NCI-H748 treated with DMSO at 0.1 percent for 48 hours (cell line): ENCODE measurements at places on chromosomes 3 and 15.

DNA sequence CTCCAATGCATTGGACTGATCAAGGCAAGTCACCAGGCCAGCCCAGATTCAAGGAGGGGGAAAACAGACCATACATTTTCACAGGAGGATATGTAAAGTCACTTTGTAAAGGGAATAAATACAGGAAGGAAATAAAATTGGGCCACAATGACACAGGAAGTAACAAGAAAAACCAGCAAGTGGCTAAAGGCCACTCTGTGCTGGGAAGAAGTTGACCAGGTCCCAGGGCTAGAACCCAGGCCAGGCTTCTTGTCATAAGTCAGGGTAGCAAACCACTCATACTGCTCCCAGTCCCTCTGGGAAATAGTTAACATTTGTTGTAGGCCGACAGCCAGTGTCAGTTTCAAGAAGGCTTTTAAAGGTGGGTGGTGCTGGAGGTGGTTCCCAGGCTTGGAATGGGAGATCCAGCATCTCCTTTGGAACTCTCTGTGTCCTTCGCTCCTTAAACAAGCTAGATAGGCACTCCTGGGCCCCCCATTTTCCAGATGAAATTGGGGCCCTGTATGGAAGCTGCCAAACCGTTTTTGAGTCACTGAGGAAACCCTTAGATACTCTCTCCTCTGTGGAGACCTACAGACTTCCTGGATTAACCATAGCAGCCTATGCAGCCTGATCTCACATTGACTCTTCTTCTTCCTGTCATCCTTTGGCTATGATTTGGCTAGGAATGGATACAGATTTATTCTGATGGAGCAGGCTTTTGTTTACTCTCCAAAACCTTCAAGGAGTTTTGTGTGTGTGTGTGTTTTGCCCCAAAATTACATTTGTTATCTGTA, 14.7 kb upstream of the EDC3 start:
- no peak for DNase-seq

DNA sequence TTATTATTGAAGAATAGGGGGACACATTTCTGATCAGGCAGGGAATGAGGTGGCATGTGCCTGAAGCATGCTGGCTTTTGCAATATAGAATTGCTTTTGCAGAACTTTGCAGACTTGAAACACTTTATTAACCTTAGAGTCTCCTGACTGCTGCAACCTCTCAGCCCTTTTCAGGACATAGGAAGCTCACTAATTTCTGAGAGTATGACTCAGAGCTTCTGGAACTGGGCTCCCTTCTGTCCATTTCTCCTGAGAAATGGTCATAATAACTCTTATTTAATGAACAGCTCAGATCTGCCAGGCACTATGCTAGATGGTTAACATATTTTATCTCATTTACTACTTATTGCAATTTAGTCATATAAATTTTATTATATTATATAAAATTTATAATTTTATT, 38.6 kb upstream of the DGKG start:
- DNase-seq, result no peak

GRCh38 chr15:62781081-62781497, 261.5 kb upstream of the TPM1 start:
- no peak for DNase-seq

GRCh38 chr3:55244247-55244646, 242.9 kb downstream of the WNT5A start:
- peak; percentile 94 for DNase-seq

- peak; percentile 70 for DNase-seq
These were observed 187.1 kb downstream of the PDE8A start for GRCh38 chr15:85168642-85169173.

DNA sequence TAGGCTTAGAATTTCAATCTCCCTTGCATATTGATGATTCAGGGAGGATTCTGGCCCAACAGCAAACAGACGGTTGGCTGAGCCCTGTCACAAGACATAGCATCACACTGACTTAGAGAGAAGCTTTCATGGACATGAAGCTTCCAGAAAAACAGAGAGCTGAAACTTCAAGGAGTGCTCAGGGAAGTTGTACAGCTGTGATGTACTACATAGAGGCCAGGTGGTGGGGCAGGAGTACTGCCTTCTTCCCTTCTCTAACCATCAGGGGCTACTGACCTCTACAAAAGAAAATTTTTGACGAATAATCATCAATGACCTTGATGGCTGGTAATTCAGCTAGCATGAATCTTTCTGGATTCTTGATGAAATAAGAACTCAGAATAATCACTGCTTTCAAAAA, 378.5 kb downstream of the ERC2 start:
- DNase-seq, result no peak

DNA sequence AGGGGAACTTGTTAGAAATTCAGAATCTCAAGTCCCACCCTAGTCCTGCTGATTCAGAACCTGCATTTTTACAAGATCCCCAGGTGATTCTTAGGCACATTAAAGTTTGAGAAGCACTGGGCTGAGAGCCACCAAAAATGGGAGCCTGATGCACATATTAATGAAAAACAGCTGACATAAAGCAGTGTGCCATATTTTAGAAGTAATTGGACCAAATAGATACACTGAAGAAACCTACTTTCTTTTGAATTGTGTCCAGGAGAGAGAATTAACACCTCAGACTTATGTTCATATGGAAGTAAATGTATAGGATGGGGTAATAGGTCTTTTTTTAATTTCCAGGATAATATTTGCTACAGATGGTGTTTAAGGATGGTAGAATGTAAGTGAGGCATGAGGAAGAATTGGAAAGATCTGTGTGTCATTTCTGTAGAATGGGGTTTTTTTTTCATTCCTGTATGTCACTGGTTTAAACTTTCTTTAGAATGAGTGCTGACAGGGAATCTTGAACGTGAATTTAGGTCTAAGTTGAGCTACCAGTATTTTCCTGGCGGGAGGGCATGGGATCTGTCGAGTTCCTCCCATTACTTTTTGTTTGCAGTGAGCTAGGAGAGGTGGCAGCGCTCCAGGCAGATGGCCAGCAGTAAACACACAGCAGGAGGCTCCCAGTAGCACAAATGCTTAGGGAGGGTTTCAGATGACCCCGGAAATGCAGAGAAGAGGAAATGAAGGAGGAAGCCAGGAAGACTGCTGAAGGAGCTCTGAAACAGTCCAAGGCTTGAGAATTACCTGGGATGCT, 185.6 kb downstream of the PLCL2 start:
- DNase-seq, result peak; percentile 21

- DNase-seq, result no peak
These were observed 15.9 kb downstream of the ARHGAP31 start for GRCh38 chr3:119310071-119310470.

DNA sequence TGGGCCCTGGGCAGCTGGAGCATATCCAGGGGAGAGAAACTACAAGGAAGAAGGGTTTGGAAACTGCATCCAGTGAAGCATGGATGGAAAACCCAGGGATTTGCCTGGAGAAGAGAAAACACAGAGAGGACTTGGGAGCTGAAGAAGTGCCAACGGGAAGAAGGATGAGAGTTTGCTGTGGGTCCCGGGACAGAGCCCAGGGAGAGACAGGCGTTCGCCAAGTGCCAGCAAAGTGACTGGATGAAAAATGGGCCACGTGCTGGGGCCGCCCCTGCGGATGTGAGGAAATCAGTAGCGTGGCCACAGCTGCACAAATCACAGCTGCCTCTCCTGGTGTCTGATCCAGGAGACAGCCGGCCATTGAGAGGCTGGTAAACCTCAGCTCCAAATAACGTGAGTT, 70.4 kb downstream of the HES1 start:
- no peak for DNase-seq

GRCh38 chr15:40233727-40234577, 4.9 kb upstream of the PAK6 start:
- DNase-seq, result no peak

GRCh38 chr15:56798639-56799038, 65.3 kb upstream of the ZNF280D start:
- no peak for DNase-seq

DNA sequence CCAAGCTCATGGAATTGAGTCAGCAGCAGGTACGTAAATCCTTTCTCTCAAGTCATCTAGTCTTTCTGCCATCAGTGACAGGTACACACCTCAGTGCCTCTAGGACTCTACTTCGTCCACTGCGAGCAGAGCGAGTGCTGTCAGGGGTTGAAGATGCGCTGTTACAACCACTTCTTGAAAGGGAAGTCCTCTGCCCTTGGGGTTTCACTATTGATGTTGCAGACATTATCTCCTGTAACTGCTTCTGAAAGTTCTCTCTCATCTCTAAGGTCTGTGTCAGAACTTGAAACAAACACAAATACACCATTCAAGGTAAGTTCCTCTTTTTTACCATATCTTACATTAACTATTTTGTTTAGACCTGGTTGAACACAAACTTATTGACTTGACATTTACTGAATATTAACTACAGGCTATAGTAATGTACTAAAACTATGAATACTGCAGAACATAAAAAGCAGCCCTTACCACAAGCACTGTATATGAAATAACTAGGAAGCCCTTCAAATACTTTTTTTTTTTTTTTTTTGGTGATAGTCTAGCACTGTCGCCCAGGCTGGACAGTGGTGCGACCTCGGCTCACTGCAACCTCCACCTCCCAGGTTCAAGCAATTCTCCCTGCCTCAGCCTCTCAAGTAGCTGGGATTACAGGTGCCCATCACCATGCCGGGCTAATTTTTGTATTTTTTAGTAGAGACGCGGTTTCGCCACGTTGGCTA, 41.5 kb downstream of the TOPBP1 start:
- no peak for DNase-seq

DNA sequence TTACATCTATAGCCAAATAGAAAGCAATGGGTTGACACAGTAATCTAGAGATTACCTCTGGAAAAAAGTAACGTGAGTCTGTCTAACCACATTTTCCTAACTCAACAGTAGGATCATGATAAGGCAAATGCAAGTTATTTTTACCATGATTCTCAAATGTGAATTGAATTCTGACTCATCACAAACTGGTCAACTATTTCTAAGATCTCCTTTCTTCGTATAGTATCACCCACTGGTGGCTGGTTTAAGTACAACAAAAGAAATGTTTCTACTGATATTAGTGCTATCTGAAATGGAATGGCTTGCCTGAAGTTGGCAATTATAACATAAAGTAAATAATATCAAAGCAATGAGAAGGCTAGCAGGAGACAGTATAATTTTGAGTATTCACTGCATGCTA, 102.2 kb downstream of the ABI3BP start:
- no peak for DNase-seq

GRCh38 chr15:72227192-72227586, 3.8 kb downstream of the PKM start:
- DNase-seq, result no peak

- no peak for DNase-seq
These were observed 16.1 kb upstream of the LYSMD4 start for GRCh38 chr15:99749386-99749785.

DNA sequence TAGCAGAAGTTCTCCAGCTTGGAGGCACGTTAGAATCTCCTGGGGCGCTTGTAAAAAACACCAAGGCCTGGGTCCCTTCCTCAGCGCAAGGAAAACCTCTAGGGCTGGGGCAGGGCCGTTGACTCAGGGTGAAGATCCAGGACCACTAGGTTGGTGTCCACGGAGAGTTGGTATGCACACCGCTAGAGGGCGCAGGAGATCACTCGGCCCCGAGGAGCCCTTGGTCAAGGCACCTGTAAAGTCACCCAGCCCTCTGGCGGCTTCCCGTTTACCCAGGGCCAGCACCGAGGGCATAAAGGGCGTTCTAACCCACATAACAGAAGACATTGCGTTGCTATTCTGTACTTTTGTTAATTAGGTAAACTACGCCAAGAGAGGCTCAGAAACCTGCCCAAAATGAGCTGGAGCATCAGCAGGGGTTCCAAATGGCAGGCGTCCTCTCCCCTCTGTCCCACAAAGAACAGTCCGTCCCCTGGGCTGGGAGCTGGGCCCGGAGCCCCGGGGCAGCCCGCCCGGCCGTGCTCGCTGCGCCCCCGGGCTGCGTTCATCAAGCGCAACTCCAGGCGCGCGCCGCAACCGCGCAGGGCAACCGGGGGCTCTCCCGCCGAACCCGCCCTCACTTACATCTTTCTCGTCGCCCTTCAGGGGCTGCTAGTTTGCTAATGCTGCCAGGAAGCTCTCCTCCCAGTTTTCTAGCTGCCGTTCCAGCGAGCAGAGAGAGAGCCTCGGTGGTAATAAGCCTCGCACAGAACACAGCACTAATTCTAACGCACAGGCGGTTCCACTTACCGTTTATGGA, 332.1 kb downstream of the ARRDC4 start:
- DNase-seq, result peak; percentile 24

- DNase-seq, result no peak
These were observed 6.8 kb upstream of the LDHAL6B start for GRCh38 chr15:59199626-59200465.

DNA sequence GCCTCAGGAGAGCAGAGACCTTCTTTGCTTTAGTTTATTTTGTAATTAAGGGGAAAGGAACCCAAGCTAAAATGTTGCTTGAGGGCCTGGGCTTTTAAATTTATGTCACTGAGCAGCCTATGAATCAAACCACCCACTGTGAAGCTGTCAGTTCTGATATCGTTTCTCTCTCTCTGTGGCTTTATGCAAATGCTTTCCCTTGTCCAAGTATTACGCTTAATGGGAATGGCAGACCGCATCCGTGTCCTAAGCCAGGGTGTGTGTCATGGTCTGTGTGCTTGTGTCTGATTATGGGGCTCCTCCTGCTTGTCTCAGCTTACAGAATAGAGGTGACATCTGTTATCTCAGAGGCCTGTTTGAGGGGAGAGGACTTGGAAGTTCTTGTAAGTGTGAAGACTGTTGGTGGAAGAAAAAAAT, 82.4 kb downstream of the EBLN2 start:
- peak; percentile 15 for DNase-seq
